ENCODE measurements at places on chromosomes 13 and 19.

GRCh38 chr13:49679246-49679645, 12.0 kb downstream of the EBPL start:
- no peak for DNase-seq

DNA sequence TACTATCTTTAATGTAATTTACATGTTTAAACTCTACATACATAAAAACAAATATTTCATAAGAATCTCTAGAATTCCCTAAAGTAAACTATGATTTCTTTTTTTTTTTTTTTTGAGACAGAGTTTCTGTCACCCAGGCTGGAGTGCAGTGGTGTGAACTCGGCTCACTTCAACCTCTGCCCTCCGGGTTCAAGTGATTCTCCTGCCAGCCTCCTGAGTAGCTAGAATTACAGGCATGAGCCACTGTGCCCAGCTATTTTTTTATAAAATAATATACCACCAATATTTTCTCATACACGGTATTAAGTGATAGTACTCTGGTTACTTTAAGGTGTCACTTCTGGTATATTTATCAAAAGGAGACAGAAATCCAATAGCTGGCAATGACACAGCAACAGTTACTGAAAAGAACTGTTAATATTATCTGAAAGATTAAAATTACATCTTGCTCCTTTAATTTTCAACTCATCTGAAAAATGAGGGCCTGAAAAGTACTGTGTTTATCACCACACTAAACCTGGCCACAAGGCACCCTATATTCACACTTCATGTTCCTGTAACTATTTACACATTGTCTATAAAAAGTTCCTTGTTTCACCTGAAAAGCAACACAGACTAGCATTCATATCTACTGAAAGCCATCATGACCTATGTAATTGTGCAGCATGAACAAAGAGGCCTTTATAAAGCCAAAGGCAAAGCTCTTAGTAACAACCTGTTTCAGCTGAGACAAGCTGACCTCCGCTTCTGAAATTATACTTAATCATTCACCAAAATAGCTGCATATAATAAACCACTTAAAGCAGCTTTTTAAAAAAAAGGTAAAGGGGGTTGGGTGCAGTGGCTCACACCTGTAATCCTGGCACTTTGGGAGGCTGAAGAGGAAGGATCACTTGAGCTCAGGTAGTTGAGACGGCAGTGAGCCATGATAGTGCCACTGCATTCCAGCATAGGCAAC, 106.1 kb downstream of the SLC25A15 start:
- DNase-seq, result peak; percentile 7

GRCh38 chr13:110403721-110404120, 96.6 kb downstream of the COL4A2 start:
- DNase-seq, result no peak

DNA sequence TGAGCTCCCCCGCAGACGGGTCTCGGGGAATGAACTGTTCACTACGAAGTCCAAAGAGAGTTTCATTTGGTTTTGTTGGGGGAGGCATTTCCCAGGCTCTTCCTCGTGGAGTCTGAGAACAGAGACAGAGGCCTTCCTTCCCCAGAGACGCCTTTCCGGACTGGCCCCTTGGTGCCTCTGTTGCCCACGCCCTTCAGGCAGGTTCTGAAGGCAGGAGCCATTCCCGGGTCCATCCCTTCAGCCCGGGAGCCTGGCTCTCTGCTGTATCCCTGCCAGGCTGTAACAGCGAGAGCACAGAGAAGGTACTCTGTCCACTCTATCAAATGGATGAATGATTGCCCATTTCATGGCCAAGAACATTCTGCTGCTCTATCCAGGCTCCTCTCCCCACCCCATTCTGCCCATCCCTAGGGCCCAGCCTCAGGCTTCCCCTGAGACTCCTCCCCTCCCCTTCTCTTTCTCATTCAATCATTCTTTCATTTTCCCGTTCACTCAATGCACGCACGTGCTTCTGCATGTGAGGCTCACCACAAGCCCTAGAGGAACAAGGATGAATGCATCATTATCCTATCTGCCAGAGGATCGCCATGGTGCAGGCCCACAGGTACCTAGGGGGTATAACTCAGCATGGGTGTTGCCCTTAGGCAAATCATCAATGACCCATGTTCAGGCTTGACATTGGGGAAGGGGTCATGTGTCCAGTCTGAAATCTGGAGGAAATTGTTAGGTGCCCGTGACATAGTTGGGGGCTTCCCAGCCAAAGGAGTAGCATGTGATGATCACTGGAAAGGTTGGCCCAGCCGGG, 298.6 kb downstream of the ZNF536 start:
- DNase-seq, result no peak

DNA sequence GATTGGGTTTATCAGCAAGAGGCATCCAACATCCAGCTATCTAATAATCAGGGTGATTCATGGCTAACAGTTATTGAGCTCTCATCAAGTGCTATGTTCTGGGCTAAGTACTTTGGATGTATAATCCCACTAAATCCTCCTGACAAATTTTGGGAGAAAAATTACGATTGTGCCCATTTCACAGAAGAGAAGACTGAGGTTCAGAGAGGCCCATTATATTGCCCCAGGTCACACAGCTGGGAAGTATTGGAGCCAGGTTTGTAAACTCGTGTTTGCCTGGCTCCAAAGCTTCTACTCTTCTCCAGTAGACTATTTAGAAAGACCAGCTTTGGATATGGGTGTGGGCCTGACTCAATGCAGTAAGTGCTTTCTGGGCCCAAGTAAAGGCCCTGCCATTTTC, 20.9 kb upstream of the CALM3 start:
- no peak for DNase-seq

- DNase-seq, result no peak
These were observed 572 bp downstream of the UCHL3 start for GRCh38 chr13:75550159-75550567.

GRCh38 chr13:51252954-51253532, 30.8 kb downstream of the FAM124A start:
- no peak for DNase-seq

DNA sequence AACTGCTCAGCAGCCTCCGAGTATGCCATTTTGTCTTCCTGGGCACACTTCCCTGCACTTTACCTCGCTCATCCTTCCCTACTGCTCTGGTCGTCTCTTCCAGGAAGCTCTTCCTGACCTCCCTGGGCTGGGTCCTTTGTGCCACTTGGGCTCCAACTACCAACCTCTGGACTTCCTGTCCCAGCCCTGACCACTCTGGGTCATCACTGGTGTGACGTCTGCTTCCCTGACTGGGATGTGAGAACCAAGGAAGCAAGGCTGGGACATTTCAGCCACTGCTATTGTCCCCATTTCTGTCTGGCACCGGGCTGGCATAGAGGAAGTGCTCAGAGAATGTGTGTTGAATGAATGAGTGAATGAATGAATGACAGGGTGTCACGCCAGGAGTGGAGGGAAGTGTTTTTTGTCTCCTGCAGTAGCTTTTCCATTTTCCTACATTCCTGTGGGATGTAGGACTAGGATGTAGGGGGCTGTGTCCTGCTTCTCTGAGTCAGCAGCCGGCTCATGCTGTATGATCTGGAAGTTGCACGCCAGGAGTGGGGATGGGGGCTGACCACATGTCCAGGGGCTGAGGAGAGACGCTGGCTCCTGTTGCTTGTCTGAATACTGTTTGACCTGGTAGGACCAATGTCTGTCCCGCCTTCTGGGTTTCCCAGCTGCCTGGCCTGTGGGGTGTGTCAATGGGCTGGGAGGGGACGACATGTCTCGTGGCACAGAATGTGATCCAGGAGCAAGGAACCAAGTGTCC, 14.7 kb downstream of the NOVA2 start:
- DNase-seq, result no peak

DNA sequence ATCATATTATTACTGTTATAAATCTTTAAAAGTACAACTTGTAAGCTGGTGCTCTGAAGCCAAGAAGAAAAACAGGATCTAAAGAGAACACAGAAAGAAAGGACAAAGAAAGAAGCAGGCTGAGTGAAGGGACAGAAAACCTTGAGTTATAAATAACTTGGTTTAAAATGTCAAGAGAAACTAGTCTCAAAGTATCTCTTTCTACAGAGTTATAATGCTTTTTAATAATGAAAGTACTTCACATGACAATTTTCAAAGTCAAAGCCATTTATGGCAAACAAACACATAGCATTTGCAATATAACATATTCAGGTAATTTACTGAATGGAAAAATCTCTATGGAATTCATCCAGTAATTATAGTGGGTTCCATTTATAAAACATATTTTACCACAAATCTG, 33.4 kb downstream of the CAB39L start:
- no peak for DNase-seq

DNA sequence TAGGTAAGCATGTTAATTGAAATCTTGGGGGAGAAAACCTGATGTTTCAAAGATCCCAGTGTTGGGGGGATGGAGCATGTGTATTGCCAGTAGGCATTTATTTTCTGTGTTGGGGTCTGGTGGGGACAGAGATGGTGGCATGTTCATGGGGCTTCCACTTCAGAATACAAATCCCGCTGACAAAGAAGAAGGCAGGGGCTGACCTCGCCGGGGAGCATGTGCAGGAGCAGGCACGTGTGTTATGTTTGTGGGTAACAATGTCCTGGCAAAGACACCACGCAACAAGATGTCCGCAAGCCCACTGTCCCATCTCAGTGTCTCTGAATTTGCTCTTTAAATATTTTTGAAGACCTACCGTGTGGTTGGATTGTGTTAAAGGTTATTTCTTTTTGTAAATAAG, 164.5 kb downstream of the TEX29 start:
- no peak for DNase-seq

DNA sequence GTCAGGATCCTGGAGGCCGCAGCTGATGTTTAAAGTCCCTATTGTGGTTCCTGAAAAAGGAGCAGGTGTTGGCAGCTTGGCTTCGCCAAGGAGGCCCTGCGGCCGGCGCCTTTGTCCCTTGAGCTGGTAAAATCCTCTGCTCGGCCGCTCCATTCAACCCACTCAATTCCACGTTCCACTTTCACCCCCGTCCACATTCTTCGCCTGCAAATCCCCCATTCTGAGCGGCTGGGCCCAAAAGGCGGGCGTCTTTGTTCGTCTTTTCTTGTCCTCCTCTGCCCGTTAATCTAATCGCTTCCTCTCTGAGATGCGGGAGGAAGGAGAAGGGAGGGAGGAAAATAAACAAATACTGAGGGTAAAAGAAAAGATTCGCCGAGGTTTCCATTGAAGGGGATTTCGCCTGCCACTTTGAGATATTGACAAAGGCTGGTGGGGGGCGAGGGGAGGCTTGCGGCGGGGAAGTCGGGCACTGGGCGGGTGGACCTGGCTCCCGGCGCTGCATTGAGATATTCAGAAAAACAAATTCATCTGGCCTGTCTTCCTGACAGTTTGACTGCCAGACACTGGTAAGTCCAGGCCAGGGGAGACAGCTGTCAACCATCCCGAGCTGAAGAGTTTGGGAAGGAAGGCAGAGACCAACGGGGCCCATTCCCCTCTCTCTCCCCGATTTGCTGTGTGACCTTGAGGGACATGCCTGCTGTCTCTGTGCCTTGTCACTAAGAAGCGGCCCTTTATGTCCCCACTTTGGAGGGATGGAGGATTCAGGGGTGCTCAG, 37.6 kb downstream of the ZNRF4 start:
- no peak for DNase-seq

DNA sequence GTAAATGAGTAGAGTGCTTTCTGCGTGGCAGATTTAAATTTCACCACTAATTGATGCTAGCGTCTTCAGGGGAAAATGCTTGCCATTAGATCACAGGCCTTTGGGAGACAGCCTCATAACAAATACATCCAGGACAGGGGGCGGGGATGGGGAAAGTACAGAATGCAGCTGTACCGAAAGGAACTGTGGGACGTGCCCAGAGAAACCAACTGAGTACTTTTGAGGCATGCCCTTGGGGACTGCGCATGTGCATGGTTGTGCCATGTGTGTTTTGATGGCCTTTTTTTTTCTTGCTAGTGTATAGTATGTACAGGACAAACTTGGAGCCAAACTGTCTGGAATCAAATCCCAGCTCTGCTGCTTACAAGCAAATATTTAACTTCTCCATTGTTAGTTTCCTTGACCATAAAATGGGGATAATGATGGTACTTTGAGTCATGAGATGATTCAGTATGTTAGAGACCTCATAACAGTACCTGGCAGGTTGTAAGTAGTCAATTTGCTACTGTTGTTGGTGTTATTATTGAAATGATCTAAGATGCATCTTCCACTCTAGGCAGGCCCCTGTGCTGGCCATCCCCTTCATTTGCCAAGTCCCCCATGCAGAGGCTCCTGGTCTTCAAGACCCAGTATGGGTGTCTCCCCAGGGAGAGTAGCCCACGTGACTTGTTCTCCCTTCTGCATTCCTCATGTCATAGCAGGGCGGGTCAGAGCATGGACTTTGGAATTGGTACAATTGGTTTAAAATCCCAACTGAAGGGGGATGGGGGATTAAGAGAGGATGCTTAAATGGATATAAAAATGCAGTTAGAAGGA, 68.3 kb upstream of the NPAS1 start:
- no peak for DNase-seq

- peak; percentile 76 for DNase-seq
These were observed 24.2 kb downstream of the PPP1R37 start for GRCh38 chr19:45117167-45117594.

- no peak for DNase-seq
These were observed 51.2 kb downstream of the NLRP12 start for GRCh38 chr19:53772943-53773342.

DNA sequence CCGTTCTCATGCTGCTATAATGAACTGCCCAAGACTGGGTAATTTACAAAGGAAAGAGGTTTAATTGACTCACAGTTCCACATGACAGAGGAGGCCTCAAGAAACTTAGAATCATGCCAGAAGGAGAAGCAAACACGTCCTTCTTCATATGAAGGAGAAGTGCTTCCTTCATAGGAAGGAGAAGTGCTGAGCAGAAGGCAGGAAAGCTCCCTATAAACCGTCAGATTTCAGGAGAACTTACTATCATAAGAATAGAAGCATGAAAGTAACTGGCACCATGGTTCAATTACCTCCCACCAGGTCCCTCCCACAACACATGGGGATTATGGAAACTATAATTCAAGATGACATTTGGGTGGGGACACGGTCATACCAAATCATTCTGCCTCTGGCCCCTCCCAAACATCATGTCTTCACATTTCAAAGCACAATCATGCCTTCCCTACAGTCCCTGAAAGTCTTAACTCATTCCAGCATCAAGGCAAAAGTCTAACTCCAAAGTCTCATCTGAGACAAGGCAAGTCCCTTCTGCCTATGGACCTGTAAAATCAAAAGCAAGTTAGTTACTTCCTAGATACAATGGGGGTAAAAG, 10.6 kb downstream of the ACOD1 start:
- no peak for DNase-seq

Data from DMS79 (cell line).